ENCODE measurements at places on chromosomes 13 and 19.

DNA sequence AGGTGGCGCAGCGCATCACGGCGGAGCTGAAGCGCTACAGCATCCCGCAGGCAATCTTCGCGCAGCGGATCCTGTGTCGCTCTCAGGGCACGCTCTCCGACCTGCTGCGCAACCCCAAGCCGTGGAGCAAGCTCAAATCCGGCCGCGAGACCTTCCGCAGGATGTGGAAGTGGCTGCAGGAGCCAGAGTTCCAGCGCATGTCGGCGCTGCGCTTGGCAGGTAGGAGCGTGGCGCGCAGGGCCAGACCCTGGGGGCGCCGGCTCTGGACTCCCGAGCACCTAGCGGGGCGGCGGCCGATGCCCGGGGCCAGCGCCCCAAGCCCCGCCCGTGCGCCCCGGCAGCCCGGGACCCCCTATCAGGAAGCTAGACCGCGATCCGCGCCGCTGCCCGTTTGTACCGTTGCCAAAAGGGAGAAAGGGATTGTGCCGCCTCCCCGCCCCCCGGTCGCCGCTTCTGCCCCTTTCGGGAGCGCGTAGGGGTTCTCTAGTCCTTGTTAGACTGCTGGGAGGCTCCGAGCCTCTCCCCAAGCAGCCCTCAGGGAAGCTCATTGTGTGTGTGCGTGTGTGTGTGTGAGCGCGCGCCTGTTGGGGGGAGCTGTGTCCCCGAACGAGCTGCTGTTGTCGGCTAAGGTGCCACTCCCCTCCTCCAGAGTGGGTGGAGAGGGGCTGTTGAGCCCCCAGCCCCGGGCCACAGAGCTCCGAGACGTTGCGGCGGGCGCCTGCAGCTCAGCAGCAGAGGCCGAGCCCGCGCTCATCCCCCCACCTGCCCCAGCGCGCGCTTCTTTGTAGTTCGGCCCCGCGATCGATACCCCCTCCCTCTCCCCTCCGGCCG is 1.5 kb downstream of the ONECUT3 start:
- DNase-seq: no peak

- DNase-seq: no peak
Measured at GRCh38 chr19:334296-335071, 10.1 kb downstream of the MIER2 start.

DNA sequence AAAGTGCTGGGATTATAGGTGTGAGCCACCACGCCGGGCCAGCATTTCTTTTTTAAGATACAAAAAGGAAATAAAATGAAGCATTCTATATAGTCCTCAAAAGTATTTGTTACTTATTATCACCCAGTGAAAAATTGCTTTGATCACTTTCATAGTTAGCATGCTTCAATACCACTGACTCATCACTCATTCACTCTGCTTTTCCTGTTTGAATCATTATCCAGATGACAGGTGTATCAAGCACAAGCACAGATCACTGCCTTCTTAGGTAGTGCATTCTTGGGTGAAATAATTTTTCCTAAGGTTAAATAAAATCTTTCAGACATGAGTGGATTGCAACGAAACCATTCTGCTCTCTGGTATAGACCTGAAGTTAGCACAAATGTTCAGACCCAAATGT is 35.8 kb upstream of the SPART start:
- no peak for DNase-seq

DNA sequence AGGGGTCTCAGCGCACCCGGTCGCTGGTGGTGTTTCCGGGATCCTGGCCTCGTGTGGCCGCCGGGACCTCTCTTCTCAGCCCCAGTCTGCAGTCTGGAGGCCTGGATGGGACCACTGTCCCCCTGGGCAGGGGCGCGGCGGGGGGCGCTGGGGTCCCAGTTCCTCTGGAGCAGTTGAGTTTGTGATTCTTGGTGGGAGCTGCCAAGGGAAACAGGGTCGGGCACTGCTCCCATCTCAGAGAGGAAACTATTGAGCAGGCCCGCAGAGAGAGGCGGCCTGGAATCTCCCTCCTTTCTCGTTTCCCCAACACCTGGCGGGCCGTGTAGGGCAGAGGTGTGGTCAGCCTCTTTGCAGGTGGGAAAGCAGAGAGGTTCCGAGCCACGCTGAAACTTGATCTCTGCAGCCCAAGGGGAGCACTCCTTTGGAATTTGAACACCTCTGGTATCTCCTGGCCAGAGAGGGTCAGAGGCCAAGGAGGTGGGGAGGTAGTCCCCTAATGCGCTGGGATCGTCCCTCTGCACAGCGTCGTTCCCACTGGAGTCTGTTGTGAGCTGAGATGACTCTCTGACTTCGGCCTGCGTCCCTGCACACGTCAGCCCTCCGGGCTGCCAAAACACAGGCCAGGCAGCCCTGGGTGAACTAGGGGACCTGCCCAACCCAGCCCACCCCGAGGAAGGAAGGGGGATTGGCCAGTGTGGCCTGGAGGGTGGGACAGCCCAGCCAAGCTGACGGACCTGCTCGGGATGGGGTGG is 741 bp downstream of the PLEKHF1 start:
- DNase-seq: peak; percentile 76

DNA sequence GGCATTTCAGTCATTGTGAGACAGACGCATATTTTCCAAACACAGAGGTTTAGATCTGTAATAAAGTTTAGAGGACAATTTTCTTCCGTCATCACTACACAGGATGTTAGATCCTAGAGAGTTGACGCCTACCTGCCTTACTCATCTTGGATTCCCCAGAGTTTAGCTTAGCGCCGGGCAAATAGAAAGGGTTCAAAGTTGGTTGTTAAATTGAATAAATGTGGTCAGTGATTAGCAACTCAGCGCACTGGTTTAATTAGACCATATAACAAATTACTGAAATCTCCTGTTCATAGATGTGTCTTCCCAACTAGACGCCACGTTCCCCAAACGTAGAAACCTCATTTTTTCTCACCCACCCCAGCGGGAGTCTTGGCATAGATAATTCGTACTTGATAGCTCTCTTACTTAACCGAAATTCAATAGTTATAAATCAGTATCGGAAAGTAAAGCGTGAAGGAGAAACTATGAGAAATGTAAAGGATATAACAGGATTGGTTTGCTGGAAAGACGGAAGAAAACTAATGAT is 726 bp upstream of the UFM1 start:
- no peak for DNase-seq

DNA sequence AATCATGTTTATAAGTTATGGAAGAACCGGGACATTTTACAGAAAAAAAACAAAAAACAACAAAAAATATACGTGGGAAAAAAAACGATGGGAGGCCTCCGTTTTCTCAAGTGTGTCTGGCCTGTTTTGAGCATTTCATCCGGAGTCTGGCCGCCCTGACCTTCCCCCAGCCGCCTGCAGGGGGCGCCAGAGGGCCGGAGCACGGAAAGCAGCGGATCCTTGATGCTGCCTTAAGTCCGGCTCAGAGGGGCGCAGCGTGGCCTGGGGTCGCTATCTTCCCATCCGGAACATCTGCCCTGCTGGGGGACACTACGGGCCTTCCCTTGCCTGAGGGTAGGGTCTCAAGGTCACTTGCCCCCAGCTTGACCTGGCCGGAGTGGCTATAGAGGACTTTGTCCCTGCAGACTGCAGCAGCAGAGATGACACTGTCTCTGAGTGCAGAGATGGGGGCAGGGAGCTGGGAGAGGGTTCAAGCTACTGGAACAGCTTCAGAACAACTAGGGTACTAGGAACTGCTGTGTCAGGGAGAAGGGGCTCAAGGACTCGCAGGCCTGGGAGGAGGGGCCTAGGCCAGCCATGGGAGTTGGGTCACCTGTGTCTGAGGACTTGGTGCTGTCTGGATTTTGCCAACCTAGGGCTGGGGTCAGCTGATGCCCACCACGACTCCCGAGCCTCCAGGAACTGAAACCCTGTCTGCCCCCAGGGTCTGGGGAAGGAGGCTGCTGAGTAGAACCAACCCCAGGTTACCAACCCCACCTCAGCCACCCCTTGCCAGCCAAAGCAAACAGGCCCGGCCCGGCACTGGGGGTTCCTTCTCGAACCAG is 1.8 kb upstream of the APOE start:
- peak; percentile 74 for DNase-seq

DNA sequence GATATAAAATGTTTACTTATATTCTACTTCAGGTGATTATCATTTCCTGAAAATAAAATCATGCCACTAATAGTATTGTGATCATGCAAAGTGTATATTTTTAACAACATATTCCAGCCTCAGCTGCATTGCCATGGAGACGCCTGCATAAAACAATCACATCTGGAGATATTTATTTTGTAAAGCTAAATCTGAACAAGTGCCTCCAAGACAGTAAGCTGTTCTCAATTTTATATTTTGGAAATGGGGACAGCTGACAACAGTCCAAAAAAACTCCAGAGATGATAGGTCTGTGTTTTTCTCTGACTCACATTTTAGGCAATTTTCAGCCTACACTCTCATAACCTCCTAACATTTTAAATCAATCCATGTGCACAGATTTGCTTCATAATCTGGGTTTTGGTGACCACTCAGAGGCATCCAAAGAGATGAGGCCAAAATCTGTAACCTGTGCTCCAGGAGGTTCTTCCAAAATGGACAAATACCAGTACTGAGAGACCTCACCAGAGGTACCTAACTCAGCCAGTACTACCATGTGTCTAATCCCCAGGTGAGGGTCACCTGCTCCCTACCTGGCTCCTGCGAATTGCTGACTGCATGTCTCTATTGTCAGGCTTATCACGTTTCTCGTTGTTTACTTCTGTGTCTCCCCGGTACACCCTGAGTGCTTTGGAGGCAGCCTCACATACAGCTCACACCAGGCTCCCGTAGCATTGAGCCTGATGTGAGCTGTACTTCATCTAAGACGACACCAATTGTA is 62.7 kb downstream of the COL4A1 start:
- no peak for DNase-seq

- no peak for DNase-seq
Measured at GRCh38 chr19:11018763-11019162, 57.9 kb downstream of the SMARCA4 start.

DNA sequence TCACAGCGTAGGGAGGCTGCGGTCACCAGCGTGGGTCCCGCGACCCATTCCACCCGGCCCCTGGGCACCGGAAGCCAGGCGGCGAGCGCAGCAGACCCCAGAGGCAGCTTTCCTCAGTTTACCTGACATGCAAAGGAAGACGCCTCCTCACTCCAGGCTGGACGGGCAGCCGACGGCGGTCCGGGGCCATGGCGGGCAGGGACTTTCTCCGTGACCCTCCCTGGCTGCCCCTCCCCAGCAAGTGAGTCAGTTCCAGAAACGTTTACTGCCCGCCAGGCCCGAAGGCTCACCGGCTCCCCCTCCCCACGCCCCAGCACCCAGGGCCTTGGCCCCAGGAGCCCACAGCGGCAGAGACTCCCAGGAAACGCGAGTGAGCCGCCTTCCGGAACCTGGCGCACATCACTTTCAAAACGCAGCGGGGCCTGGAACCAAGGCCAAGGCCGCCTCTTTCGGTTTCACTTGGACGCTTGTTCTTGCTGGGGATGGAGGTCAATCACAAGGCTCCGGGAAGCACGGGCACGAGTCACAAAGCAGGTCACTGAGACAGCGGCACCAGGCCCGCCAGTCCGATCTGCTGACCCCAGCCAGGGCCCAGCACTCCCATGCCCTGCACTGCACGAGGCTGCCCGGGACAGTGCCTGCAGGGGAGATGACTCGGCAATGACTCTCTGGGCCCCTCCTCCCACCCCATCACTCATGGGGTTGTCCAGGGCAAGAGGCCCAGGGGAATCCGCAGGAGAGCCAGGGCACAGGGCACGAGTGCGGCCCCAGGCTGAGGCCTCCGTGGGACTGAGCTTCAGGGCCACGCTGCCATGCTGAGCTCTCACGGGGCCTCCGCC is 5.3 kb downstream of the SBNO2 start:
- no peak for DNase-seq

- no peak for DNase-seq
Measured at GRCh38 chr13:41709511-41709910, 251.4 kb downstream of the VWA8 start.
